LoVo (cell line): ENCODE measurements at places on chromosomes 11 and 22.
A peak's percentile ranks its signal among the peaks of the same experiment; 100 is the strongest.

- DNase-seq, result no peak
Measured at GRCh38 chr11:108160970-108161566, 39.7 kb downstream of the ACAT1 start.

DNA sequence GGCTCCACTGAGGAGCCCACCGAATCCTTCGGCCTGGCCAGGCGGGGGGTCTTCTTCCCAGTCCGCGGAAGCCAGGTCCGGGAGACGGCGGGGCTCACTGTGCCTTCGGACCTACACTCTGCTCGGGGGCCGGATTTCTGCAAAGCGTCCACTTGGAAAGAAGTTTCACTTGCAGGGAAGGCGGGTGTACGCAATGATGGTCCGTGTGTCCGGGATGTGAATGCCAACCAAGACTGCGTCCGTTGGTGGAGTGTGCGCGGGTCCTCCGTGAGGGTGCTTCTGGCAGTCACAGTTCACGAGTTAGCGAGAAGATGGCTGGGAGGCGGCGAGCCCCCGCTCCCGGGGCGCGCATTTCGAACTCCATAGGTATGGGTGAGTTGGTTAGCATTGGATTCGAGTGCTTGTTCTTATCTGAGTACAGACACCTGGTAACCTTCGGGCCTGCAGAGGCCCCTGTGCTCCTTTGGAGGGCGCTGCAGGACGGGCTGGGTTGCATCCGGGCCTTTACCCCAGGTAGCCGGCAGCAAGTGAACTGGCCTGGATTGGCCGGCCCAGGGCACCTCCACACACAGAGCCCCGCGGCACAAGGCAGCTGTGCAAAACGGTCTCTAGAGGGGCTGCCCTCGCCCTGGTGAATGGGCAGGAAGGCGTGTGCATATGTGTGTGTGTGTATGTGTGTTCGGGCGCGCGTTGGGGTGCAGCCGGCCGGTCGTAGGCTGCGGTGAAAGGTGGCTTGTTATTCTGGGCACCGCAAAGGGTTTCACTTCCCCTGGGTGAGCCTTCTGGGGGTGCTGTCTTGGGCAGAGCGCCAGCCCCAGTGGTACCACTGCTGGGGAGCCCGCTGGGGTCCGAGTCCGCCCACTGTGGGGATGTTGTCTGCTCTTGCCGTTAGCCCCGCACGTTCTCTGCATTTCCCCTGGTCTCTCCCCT, 13.3 kb upstream of the CYP2R1 start:
- DNase-seq, result no peak

GRCh38 chr22:28882545-28882877, 861 bp upstream of the ZNRF3 start:
- DNase-seq, result no peak

- DNase-seq, result no peak
Measured at GRCh38 chr22:29022101-29022817, 39.4 kb downstream of the C22orf31 start.

DNA sequence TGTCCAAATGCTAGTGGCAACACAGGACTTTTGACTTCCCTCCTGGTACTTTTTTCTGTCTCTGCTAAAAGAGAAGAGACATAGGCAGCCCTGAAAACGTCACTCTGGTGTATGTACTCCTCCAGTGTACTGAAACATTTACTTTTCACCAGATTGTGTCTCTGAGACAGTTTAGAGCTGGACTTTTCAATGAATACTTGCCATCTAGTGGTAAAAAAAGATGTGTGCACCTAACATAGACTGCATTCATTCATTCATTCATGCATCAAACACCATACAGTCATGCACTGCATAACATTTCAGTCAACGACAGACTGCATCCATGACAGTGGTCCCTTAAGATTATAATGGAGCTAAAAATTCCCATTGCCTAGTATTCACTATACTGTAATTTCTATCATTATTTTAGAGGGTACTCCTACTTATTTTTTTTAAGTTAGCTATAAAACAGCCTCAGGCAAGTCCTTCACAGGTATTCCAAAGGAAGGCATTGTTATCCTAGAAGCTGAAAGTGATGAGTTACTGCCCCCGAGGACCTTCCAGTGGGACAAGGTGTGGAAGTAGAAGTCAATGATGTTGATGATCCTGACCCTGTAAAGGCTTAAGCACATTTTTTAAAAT, 186.2 kb downstream of the SPON1 start:
- DNase-seq, result peak; percentile 23

GRCh38 chr11:27025312-27025955, 15.2 kb upstream of the BBOX1 start:
- DNase-seq, result no peak

DNA sequence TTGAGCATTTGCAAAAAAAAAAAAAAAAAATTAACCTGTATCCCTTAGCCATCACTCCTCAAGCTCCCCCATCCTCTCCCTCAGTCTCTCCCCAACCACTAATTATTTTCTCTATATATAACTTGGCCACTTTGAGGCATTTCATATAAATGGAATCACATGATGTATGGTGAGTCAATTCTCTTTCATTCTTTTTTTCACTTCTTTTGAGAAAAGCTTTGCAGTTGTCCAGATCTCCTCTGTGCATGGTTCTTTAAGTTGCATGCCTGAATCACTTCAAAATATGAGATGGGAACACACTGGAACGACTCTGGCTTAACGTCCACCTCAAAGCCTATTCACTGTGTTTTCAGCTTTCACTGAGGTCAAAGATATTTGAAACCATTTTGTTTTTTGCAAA, 40.7 kb downstream of the SHANK2 start:
- DNase-seq, result no peak

GRCh38 chr11:84091212-84091986, 805.2 kb upstream of the CCDC90B start:
- no peak for DNase-seq

- peak; percentile 83 for DNase-seq
Measured at GRCh38 chr11:129639300-129639699, 176.3 kb upstream of the TMEM45B start.

DNA sequence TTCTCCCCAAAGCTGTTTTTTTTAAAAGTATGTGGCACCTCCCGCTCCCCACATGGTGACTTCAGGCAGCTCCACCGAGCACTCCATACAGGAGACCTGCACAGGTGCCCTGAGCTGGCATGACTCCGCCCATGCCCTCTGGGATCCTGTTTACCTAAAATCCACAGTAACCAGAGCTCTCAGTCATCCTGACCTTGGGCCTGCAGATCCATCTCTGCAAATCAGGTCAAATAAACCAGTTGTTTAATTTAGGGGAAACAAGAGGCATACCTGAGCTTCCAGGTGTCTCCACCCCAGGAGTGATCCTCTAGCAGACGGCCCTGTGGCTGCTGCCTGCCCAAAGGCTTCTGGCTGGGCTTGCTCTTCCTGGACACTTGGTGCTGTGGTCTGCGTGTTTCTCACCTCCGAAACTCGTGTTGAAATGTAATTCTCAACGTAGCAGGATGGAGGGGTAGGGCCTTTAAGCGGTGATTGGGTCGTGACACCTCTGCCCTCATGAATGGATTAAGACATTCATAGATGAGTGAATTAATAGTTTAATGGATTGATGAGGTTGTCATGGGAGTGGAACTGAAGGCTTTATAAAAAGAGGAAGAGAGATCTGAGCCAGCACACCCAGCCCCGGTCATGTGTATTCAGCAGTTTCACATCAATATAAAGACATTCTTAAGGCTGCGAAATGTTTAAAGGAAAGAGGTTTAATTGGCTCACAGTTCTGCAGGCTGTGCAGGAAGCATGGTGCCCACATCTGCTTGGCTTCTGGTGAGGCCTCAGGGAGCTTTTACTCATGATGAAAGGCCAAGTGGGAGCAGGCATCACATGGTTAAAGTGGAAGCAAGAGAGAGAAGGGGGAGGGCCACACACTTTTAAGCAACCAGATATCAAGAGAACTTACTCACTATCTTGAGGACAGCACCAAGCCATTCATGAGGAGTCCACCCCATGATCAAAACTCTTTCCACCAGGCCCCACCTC, 34.1 kb downstream of the LINC01488 start:
- no peak for DNase-seq

DNA sequence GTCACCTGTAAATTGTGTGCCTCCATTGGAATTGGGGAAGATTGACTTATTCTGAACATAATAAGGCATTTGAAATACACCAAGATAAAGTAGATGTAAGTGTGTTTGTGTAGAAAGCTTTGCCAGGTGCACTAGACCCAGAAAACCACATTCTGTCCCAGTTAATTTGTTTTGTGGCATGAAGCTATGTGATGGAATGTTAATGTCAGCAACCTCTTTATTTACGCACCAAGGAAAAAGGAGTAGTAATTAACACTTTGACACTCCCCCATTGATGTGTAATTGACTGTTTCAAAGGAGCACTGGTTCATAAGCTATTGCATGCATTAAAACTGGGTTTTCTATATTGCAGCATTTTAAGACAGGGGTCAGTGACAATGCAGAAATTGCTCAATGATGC, 14.3 kb downstream of the EIF3M start:
- DNase-seq, result no peak

DNA sequence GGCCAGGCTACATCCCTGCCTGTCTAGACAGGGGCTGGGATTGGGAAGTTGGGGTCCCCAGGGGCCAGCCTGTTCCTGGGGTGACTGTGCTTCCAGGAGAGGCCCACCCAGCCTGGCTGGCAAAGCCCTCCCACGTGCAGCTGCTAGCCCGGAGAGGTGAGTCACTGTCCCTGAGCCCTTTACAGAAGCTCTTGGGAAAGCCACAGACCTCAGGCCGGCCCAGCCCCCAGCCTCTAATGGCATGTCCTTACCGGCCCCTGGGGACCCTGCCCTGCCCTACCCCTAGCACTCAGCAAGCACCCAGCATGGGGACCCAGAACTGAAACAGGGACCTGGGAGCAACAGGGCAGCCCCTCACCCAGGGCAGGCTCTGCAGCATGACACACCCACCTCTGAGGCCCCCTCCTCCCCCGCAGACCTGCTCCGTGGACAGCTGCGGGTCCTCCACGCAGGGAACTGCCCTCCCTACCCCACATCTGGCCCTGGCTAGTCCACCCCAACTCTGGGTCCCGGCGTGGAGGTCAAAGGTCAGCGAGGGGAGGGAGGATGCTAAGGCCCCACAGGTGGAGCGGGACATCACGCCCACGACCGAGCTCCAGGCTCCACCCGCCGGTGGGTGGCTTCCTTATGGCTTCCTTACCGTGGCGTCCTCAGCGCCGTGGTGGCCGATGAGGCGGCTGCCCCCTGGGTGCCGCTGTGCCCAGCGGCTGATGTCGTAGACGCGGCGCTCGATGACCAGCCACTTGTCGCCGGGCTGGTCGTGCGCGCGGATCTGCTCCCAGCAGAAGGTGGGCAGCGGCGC, 615 bp downstream of the FADS3 start:
- peak; percentile 61 for DNase-seq

DNA sequence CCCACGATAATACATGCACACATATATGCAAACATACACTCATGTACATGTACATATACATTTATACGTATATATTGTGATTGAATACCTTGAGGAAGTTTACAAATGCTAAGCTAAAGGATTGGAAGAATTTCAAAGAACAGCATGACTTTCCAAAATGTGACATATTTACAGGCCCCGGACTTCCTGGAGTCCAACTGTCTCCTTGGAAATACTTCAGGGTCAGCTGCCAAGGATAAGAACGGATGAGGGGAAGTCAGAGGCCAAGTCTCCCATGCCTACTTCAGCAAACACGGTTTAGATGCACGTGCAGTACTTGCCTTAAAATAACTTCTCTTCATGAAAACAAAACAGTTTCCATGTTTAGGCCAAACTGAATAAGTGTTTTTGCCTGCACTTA, 213.6 kb downstream of the DYNC2H1 start:
- no peak for DNase-seq

DNA sequence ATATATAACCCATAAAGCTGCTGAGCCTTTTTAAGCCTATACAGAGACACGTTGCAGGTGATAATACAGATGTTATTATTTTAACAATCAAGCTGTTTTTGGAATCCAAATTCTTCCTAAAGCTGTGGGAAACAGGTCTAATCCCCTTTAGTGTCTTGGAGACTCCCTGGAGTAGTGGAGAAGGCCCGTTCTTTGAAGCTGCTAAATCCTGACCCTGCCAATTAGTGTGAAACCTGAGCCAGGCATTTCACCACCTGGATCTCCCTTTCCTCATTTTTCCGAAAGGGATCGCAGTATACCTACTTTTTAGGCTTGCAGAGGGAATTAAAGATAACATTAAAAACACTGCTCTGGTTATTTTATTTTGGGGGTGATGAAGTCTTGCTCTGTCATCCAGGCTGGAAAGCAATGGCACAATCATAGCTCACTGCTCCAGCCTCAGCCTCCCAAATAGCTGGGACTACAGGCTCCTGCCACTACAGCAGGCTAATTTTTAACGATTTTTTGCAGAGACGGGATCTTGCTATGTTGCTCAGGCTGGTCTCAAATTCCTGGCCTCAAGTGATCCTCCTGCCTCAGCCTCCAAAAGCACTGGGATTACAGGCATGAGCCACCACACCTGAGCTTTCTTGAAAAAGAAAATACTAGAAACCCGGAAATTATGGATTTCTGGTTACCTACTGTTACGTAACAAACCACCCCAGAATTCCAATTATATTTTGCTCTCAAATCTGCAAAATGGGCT, 1.7 kb upstream of the EIF4ENIF1 start:
- no peak for DNase-seq

DNA sequence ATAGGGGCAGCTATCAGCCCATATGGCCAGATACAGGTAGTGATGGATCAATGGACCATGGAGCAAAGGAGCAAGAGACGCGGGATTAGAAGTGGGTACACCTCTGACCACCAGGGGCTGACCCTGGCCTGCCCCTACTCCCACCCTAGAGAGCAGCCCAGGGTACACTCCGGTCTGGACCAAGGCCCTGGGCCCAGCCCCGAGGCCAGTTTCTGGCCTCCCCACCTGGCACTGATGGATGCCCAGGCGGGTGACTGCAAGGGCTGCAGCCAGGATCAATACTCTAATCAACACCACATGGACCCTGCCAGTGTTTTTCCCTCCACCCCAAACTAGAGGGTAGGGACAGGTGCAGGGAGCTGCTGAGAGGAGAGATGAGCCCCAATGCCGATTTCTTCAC, 74.1 kb upstream of the NECTIN1 start:
- DNase-seq, result no peak

DNA sequence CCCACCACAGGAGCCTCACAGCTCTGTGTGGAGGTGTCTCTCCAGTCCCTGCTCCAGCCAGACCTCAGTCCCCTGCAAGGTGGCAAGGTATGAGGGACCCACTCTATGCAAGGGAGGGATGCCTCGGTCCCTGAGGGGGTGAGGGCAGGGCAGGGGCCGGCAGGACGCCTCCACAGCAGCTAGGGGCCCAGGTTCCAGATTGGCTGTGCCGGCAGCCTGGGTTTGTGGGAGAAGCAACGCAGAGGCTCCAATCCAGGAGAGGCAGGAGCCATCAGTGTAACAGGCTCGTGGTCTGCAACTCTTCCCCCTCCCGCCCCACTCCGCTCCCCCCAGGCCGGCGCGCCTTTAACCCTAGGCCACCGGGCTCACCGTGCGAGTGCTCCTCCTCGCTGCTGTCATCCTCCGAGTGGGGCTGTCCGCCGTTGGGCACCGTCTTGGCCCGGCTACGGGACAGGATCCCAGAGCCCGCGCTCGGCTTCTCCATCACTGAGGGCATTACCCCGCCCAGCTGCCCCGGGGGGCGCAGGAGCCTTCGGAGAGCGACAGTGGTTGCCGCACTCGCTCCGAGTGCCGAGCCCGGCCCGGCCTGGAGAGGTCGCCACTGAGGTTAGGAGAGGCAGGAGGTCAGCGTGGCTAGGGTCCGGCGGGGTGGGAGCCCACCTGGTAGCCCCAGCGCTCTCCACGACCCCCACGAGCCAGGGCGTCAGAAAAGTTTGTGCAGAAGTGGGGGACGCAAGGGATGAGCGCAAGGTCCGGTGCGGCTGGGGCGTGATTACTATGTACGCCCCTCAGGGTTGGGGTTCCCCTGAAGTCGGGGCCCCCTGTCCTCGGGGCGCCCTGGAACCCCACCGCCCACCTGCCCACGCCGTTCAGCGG, 765 bp downstream of the RCOR2 start:
- DNase-seq, result no peak

- peak; percentile 22 for DNase-seq
Measured at GRCh38 chr22:50245214-50246072, 620 bp upstream of the TUBGCP6 start.
